ENCODE measurements at places on chromosomes 6 and 20.

DNA sequence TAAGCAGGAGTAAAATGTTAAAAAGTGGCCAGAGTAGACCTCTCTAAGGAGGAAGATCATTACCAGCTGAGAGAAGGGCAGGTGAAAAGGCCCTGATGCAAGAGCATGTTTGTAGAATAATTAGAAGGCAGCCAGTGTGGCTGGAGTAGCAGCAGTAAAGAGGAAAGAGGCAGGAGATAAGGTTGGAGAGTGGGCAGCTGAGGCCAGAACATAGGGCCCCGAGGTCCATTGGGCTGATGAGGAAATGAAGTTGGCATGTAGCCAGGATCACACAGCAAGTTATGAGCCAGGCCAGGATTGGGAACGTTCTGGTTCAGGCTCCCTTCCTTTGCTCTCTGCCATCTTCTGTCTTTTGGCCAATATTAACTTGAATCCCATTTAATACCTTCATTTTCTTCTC lies 51.6 kb downstream of the RALY start:
- no peak for DNase-seq

DNA sequence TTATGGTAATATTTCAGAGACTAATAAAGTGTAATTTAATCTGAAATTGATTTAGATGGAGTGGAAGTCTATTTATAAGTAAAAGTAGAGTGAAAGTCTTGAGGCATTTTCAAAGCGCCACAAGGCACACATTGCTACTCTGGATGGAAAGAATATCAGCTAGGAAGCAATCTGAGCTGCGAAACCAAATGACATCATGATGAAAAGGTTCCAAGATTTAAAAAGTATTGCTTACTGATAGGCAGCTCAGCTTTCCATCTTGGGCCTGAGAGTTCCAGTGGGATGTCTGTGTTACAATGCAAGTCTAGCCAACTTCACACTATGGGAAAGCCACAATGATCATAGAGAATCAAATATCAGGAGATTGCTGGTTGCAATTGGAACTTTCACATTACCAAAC lies 126.9 kb upstream of the VGLL2 start:
- DNase-seq = no peak

DNA sequence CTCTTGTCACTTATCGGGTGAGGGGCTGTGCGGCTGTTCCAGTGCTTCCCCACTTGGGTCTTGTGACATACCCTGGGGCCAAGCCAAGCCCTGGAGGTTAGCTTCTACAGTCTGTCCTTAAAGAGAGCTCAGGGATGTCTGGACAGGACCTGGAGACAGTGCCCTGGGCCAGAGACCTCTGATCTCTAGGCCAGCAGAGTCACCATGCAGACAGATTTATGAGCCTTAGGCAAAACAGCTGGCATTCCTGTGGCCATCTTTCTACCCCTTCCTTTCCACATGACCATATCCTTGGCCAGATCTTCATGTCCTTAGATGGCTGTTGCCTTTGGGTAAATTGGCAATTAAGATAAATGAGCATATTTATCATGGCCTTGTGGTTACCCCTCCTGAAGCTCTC lies 678.6 kb downstream of the MAFB start:
- DNase-seq = no peak

GRCh38 chr6:83873869-83874268 lies 14.4 kb downstream of the CYB5R4 start:
- no peak for DNase-seq

DNA sequence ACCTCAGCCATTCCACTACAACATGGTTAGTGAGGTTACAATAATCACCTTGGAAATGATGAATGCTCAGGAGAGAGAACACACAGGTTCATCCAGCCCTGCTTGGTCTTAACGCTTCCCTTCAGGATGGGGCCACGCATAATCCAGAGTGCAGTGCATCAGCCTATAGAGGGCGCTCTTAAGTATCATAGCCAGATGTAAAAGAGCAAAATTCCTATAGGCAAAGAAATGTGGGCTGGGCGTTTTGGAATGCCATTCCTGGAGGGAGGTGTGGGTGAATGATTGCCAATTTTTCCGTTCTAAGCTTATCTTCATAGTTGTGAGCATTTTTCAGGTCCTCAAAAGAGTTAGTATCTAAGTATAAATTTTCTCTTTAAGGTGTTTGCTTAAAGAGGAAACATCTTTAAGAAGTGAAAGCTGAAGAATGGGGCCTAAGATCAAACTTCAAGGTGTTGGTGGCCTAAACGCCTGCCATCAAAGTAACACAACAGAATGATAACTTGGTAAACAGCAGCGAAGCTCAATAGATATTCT lies 1.8 kb downstream of the RIPOR2 start:
- no peak for DNase-seq
